Adrenal gland (tissue), 19 donors: ENCODE measurements at places on chromosomes 6 and 20. TPM values are rescaled to one million over a fixed set of nuclear protein-coding genes. Genes with fewer than 3 reads are reported as not detected.

GRCh38 chr6:34459899-34460593 lies 5.8 kb upstream of the PACSIN1 start:
- no peaks in the 10 kb centered on the region for H3K36me3 ChIP-seq
- no peak overlapping the region for H3K27ac ChIP-seq
- peaks cover 9% of the 10 kb centered on the region for H3K4me1 ChIP-seq
- H3K4me3 ChIP-seq: no peak overlapping the region
- DNase-seq: peak; percentile 73

GRCh38 chr6:30981942-30982772 lies 1.4 kb upstream of the MUC21 start:
- no peak overlapping the region for H3K4me3 ChIP-seq
- peaks cover 9% of the 10 kb centered on the region for H3K27me3 ChIP-seq
- peak; percentile 33 for DNase-seq
- no peak overlapping the region for H3K27ac ChIP-seq
- no peaks in the 10 kb centered on the region for H3K36me3 ChIP-seq

DNA sequence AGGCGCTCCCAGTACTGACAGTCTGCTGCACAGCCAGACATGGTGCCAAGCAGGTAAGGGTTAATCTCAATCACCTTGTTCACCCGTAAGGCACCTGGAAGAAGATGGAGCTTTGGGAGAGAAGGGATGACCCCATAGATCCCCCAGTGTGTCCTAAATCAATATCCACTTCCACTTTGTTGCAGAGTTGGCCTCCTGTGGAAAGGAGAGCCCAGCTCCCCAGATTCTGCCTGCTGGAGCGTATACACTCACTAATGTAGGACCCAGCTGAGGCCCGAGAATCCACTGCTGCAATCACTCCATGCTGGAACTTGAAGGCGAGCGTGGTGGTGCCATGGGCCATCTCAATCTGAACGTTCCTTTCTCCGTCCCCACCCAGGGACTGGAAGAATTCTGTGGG lies 1.2 kb downstream of the PSMB8 start:
- no peak overlapping the region for H3K4me3 ChIP-seq
- no peak for DNase-seq
- H3K27me3 ChIP-seq: no peaks in the 10 kb centered on the region
- H3K36me3 ChIP-seq: peaks cover 53% of the 10 kb centered on the region

- no peak for DNase-seq
- no peak overlapping the region for H3K27ac ChIP-seq
- H3K4me1 ChIP-seq: no peaks in the 10 kb centered on the region
Observed at GRCh38 chr6:127878115-127878514, 22.7 kb downstream of the THEMIS start.

The RIPOR3 gene
- total RNA-seq: 5.8 TPM

The DNMT3B gene
- 0.87 TPM for total RNA-seq
